Peyer's patch (tissue), 4 donors: ENCODE measurements at places on chromosomes 5 and 9. TPM values are rescaled to one million over a fixed set of nuclear protein-coding genes. Genes with fewer than 3 reads are reported as not detected.

Gene CCL28
- total RNA-seq: 13.7 TPM

DNA sequence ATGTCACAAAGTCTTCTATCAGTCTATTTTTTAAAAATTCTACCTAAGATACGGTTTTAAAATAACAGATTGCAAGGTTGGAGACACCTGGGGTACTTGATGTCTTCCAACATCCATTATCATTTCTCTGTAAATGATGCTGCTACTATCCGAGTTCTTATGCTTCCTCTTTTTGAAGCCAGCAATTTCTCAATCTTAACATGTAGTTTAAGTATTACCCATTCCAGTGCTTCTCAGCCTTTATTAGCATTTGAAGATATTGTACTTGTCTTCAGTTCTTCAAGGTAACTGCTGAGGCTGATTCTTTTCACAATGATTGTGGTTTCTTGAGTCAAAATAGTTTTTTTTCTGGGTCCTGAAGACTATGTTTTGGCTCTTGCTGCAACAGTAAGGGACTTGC is 96.4 kb upstream of the SELENOP start:
- no peak for DNase-seq
- no peaks in the 10 kb centered on the region for H3K36me3 ChIP-seq
- H3K27ac ChIP-seq: no peak overlapping the region
- H3K4me1 ChIP-seq: peaks cover 3% of the 10 kb centered on the region
- H3K4me3 ChIP-seq: no peak overlapping the region
- H3K27me3 ChIP-seq: no peaks in the 10 kb centered on the region

DNA sequence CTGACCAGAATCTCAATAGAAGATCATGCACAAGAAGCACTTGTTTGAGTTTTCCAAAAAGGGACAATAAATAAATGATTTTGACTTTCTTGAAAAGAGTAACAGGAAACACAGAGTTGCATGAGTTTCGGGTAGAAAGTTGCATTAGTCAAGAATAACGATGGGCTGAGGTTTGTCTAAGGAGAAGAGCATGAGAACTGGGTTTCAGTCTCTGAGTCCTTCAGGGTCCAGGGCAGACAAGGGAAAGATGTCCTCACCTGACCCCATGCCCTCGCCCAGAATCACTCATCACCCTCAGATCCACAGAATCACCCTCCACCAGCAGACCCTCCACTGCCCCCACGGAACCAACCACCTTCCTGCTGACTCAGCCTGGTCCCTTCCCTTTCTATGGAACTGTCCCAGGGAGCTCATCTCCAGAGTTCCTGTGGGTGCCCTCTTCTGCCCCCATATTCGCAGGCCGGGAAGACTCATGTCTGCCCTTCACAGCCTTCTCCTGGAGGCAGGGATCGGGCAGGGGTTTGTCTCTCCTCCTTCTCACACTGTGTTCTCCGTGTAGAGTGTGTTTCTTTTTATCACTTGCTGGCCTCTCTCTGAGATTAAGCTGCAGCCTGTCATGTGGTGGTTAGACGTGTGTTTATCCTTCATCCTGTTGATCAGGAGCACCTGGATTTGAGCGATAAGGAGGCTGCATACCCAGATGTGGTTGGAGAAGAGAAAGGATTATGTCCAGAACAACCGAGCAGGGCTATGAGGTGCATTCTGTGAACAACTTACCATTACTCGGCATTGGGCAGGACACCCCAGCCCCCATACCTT is 442.6 kb downstream of the MAT2B start:
- no peak overlapping the region for H3K27ac ChIP-seq
- no peaks in the 10 kb centered on the region for H3K36me3 ChIP-seq
- H3K4me1 ChIP-seq: no peaks in the 10 kb centered on the region
- no peaks in the 10 kb centered on the region for H3K27me3 ChIP-seq
- H3K4me3 ChIP-seq: no peak overlapping the region

Gene SCAMP1
- 12.2 TPM for total RNA-seq

Gene GABRA6
- total RNA-seq: not detected

Gene SLC6A7
- total RNA-seq: 41.6 TPM

DNA sequence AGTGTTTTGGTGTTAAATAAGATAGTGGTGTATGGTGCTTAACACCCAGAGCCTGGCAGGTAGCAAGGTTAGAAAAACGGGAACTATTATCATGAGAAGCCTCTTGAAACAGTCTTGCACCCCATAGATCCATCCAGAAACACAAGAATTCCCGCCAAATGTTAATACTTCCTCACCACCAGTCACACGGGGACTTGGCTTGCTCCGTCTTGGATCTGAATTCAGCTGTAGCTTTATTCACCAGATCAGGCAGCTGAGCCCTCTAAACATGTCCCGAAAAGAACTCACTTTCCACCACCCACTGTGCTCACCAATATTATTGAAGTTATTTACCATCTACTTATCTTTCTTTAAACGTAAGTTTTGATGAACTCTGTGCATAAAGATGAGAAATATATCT is 101.6 kb upstream of the PTPN3 start:
- no peak for DNase-seq
- no peak overlapping the region for H3K27ac ChIP-seq
- H3K27me3 ChIP-seq: no peaks in the 10 kb centered on the region
- no peaks in the 10 kb centered on the region for H3K36me3 ChIP-seq
- no peaks in the 10 kb centered on the region for H3K4me1 ChIP-seq

GRCh38 chr9:137878146-137878941 is 762 bp downstream of the CACNA1B start:
- H3K4me1 ChIP-seq: no peaks in the 10 kb centered on the region
- H3K36me3 ChIP-seq: no peaks in the 10 kb centered on the region
- peaks cover 11% of the 10 kb centered on the region for H3K27me3 ChIP-seq
- H3K27ac ChIP-seq: no peak overlapping the region
- no peak overlapping the region for H3K4me3 ChIP-seq
- no peak for DNase-seq

Gene SH3TC2
- total RNA-seq: 0.57 TPM

GRCh38 chr5:80961376-80962281 is 1.5 kb downstream of the RASGRF2 start:
- no peaks in the 10 kb centered on the region for H3K36me3 ChIP-seq
- peak overlapping the region; percentile 57 for H3K27ac ChIP-seq
- no peaks in the 10 kb centered on the region for H3K4me1 ChIP-seq
